Cerebellar nuclear complex (tissue), 1 donor: ENCODE measurements at places on chromosomes 5 and 9.

DNA sequence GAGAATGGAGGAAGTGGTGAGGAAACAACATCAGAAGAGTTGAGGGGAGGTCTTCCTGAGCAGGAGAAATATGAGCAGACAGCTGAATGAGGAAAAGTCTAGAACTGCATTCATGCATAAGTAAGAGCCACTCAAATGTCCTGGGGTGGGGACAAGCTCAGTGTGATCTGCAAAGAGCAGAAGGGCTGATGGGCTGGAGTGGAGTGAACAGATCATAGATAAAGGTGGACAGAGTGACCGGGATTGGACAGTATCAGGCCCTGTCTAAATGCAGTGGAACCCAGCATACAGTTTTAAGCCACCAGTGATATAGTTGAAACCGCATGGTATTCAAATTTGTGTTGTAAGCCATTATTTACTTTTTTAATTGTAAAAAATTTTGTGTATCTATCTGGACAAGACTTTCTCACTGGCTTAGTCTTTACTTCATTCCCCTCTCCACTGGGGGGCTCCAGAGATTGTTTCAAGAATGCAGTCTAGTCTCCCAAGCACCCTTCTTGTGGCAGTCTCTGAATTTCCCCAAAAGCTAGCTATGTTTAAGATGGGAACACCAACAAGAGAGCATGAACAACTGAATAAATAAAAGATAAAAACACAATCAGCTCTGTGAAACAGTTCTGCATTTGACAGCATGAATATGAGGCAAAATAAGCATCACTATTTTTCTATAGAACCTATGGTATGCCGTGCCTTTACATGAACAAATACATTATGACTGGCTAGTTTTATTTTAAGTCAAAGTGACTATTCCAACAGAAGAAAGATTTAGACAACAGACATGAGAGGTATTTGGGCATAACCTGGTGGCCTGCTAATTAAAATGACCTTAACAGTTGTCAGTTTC is 10.7 kb upstream of the STK32A start:
- no peak for DNase-seq

GRCh38 chr9:113585085-113585442 is 121.5 kb downstream of the RGS3 start:
- DNase-seq: no peak

DNA sequence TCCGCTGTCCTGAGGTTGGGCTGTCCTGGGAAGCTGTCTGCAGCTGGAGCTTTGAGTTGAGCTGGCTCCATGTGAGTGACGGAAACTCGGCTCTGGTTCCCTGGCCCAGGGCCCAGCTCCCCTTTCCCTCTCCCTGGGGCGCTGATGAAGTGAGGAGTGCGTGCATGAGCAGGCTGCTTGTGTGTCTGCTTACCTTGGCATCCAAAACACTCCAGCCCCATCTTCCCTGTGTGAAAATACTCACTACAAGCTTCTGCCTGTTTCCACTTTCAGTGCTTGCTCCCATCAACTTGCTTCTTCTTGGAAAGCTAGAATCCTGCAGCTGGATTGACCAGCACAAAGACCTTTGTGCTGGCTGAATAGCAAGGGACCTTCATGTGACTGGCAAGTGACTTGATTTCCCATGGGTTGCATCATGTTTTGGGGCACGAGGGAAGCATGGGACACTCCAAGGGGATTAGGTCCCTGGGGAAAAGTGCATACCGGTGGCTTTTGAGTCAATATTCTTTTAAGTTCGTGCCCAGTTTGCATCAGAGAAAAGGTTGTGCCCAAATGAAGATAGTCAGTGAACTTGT is 198.1 kb downstream of the GADD45G start:
- DNase-seq: no peak

GRCh38 chr9:76451234-76451633 is 7.7 kb upstream of the GCNT1 start:
- no peak for DNase-seq

- DNase-seq: no peak
These were observed 181.3 kb downstream of the SNCAIP start for GRCh38 chr5:122493091-122494021.

GRCh38 chr5:114319821-114320220 is 42.0 kb upstream of the KCNN2 start:
- no peak for DNase-seq

DNA sequence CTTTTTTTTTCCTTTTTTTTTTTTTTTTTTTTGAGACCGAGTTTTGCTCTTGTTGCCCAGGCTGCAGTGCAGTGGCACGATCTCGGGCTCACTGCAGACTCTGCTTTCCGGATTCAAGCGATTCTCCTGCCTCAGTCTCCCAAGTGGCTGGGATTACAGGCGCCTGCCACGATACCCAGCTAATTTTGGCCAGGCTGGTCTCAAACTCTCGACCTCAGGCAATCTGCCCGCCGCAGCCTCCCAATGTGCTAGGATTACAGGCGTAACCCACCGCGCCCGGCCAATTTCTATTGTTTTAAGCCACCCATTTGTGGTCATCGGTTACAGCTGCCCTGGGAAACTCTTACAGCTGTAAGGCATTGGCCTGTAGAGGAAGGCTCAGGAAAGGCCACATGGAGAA is 617.7 kb downstream of the GABRG2 start:
- DNase-seq: no peak

GRCh38 chr5:34655354-34655991 is 655 bp upstream of the RAI14 start:
- peak; percentile 0 for DNase-seq

DNA sequence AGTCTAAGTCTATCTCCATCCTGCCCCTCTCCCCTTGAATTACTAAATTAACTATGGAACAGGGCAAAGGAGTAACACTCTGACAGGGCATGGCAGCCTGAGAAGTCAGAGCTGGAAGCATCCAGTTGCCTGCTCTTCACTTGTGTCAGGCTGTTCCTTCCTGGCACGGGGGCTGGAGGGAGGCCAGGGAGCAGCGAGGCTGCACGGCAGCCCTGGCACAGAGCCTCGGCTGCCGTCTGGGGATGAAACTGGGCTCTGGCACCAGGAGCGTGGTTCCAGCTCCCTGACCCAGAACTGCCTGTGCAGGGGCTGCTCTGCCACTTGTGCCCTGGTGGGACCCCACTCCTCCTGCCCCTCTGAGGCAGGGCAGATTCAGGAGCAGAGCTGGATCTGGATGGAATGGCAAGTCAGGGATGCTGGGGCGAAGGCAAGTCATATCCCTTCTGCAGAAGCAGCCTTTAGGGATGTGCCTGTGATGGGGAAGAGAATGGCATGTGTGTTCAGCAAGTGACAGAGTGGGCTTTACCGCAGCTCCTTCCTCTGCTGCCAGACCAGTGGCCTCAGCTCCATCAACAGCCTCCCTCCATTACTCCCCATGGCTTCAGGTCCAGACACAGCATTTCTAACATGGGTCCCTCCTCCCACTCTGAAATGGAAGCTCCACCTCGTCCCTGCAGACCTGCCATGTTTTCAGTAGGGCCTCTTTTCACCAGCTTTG is 42.2 kb upstream of the PDE8B start:
- peak; percentile 43 for DNase-seq

DNA sequence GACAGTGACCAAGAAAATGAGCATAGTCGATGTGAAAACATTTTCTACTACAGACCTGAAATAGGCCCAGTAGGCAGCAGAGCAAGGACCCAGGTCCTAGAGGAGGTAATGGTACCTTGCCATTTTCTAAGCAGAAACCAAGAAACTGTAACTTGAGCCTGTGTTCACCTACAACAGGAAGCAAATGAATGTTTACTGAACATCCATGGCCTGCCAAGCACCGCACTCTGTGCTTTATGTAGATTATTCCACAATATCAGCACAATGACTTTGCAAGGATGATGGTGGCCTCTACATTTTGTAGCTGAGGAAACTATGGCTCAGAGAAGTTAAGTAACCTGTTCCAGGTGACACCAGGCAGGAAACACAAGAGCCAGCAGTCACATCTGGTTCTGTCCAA is 215.3 kb downstream of the SPOCK1 start:
- DNase-seq: no peak

DNA sequence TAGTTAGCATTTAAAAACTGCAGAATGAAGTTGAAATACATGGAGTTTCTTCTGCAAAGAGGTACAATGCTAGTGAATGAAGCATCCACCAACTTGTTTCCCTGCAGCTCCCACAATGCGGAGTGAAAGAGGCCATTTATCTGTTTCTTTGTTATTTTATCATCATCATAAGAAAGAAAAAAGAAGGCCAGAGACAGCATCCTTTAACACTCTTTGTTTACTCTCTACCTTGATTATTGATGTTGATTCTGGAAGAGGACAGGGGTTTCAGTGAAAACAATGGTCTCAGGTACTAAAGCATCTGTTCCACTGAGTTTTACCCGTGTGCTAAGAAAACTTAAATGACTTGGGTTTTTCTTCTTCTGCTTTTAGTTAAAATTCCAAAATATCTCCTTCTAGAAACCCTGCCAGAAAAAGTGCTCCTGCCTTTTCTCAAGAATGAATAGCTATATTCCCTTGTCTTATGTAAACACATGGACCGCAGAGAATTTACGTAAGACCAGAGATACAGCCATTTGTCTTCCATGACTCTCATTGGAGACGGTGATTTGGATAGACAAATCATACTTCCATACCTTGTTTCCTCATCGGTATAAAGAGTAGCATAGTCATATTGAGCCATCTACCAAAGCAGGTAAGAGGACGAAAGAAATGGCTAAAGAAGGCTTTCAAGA is 81.1 kb downstream of the EFNA5 start:
- no peak for DNase-seq

- no peak for DNase-seq
These were observed 41.3 kb downstream of the UGCG start for GRCh38 chr9:111937781-111938426.

GRCh38 chr5:163951069-163951468 is 445.6 kb downstream of the MAT2B start:
- no peak for DNase-seq

DNA sequence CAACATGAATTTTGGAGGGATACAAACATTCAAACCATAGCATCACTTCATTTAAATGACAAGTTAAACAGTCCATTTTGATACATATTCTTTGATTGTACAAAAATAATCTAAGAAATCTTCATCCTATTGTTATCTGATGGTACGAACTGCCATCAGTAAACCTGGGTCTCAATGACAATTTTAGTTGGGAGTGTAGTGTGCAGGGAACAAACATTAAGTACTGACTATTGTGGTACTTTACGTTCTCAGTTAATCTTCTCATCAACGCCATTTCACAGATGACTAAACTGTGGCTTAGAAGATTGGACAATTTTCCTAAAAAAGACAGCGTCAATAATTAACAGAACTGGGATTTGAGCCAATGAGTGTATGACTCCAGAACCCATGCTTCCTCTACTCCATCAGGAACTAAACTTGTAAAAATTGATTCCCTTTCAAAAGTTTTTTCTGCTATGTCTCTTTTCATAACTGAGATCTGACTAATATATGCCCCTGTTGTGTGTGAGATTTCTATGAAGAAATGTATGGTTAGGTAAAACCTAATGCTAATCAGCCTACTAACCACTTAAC is 21.1 kb downstream of the TNPO1 start:
- no peak for DNase-seq

DNA sequence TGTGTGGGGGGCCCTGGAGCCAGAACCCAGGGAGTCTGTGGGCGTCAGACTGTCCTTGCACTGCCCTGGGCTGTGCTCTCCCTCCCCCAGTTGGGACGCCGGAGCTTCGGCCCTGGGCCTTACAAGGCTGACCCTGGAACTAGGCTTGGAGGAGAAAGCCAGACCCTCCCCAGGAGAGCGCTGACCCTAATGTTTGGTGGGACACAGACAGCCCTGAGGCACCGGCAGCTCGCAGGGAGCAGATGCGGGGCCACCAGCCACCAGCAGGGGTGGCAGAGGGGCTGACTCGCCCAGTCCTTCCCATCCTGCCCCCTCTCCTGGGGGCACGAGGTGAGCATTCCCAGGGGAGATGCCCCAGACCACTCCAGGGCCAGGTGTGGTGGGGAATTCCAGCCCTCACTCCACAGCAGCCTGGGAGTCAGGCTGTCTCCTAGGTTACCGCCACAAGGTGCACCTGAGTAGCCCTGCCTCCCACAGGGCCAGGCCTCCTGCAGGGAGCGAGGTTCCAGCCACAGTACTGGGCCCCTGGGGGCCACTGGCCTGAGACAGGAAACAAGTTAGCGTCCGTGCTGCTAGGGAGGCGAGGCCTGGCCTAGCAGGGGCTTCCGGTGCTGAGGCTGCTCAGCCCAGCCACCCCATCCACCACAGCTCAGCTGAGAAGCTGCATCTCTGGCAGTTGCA is 134.6 kb downstream of the OLFM1 start:
- no peak for DNase-seq

- DNase-seq: no peak
These were observed 53.0 kb upstream of the NRARP start for GRCh38 chr9:137354845-137355760.

GRCh38 chr5:134053840-134054338 is 49.1 kb upstream of the VDAC1 start:
- DNase-seq: no peak

GRCh38 chr5:139849942-139850341 is 54.3 kb downstream of the PSD2 start:
- DNase-seq: no peak

GRCh38 chr5:61991430-61991829 is 314.6 kb upstream of the KIF2A start:
- no peak for DNase-seq

DNA sequence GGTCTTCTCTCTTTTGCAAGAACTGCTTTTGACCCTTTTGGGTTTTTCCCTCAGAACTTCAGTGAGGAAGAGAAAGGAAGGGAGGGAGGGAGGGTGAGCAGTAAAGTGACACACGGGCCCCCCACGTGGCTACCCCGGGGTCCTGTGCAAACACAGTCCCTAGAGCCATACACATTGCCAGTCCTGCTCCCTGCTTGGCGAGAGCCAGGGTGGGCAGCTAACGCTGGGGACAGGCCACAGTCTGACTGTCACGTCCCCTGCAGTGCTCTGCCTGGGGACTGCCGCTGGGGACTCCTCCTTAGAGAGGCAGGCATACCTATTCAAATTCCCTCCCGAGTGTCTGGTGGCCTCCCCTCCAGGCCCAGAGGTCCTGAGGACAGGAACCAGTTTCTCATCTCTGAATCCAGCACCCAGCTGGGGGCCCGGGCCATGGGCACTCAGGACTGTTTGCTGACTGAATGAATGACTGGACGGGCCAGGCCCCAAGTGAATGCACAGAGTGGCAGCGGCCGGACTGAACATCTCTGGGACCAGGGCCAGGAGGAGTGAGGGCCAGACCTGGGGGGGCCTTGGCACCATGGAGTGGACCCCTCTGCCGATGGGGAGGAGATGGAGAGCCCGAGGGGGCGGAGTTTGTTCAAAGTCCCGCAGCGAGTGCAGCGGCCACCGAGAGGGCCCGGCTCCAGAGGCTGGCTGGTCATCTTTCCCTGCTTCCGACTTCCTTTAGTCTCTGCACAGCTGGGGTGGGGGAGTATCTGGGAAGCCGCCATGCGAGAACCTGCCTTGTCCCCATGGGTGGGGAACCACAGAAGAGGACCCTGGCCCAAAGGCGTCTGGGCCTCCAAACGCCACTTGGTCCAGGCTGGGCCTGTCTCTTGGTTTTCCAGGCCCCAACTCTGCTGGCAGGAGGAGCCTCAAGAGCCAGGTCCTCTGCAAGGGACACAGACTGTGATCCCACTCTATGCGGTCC is 5.8 kb downstream of the CCDC187 start:
- DNase-seq: no peak

DNA sequence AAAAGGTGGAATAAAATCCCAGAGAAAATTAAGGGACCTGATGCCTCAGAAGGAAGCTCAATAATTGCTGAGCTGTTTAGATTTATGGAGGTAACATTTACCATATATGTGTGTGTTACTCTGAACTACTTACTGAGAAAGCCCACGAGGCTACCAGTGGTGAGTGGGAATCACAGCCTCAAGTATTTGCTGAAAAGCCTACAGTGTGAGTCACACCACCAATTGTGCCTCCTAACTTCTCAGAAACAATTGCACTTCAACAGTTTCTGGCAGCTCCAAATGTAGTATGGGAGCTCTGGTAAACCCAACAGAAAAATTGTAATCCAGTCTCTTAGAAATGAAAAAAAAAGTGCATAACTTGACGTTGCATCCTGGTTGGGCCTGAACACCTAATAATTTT is 551.6 kb downstream of the PRDM9 start:
- no peak for DNase-seq
